ENCODE measurements at places on chromosomes 2 and 18. TPM values are rescaled to one million over a fixed set of nuclear protein-coding genes. Genes with fewer than 3 reads are reported as not detected.

- no peak for DNase-seq
- no peak overlapping the region for H3K27ac ChIP-seq
- H3K4me3 ChIP-seq = no peak overlapping the region
- H3K27me3 ChIP-seq = no peaks in the 10 kb centered on the region
- H3K4me1 ChIP-seq = peaks cover 10% of the 10 kb centered on the region
Observed at GRCh38 chr18:2515171-2515787, 56.0 kb downstream of the METTL4 start.

GRCh38 chr2:8627692-8628085 lies 54.2 kb upstream of the ID2 start:
- H3K4me1 ChIP-seq = peaks cover 4% of the 10 kb centered on the region
- no peaks in the 10 kb centered on the region for H3K27me3 ChIP-seq
- H3K36me3 ChIP-seq = no peaks in the 10 kb centered on the region
- H3K27ac ChIP-seq = no peak overlapping the region

DNA sequence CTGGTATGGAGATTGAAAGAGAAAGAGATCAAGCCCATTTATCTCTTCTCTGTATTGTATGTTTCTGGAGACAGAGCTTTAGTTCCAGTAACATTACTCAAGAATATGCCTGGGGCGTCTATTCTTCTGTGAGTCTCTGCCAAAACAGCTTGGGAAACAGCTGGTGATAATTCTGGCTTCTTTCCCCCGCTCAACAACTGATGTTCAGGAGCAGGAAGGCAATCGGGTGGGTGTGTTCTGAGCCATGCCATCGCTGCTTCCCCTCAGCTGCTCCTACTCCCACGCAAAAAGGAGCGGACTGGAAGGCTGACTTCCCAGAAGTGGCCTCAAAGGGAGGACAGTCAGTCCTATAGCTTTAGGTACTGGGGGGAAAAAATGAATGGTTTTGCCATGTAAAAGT lies 695.1 kb downstream of the PLCL1 start:
- H3K27ac ChIP-seq = no peak overlapping the region
- H3K36me3 ChIP-seq = no peaks in the 10 kb centered on the region
- H3K4me1 ChIP-seq = no peaks in the 10 kb centered on the region
- H3K27me3 ChIP-seq = no peaks in the 10 kb centered on the region

GRCh38 chr18:6145645-6146306 lies 250.5 kb upstream of the TMEM200C start:
- DNase-seq = no peak
- H3K4me3 ChIP-seq = no peak overlapping the region
- H3K27ac ChIP-seq = no peak overlapping the region

DNA sequence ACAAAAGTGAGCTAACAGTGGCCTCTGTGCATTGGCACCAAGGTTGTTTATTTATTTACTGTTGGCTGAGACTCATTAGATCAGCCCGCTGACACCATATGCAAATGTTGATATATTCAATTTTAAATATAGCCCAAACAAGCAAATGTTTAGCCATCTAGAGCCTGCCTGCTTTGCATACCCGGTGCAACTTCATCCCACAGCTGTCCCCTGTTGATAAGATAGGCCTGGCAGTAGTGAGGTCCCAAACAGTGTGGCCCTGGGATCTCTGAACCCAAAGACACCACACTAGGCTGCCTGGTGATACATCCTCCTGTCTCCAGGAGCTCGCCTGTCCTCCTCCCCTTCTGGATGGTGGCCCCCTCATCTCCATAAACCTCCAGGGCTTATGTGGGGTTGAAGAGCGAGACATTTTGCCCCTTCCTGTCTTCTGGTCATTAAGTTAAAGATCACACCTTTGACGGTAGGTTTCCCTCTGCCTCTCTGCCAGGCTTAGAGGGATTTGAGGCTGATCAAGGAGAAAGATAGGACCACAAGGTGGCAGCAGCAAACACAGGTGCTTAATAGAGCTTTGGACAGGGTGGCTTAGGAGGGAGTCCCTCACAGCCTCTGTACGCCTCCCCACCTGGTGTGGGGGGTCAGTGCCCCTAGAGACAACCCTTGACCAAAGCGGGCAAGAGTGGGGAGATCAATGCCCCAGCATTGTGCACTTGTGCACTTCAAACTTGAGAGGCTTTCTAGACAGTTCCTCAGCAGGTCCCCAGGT lies 23.7 kb upstream of the MYO5B start:
- no peaks in the 10 kb centered on the region for H3K36me3 ChIP-seq
- no peaks in the 10 kb centered on the region for H3K27me3 ChIP-seq
- no peak overlapping the region for H3K4me3 ChIP-seq
- no peak overlapping the region for H3K27ac ChIP-seq

- peak; percentile 71 for DNase-seq
- H3K4me1 ChIP-seq = no peaks in the 10 kb centered on the region
- H3K27me3 ChIP-seq = no peaks in the 10 kb centered on the region
- peak overlapping the region; percentile 23 for H3K4me3 ChIP-seq
Observed at GRCh38 chr2:38528008-38528442, 74.7 kb downstream of the HNRNPLL start.

- H3K4me1 ChIP-seq = peaks cover 23% of the 10 kb centered on the region
- H3K4me3 ChIP-seq = peak within 1 kb of the TSS; percentile 22
- no peaks in the 10 kb centered on the region for H3K27me3 ChIP-seq
- no peaks in the 10 kb centered on the region for H3K36me3 ChIP-seq
Observed at GRCh38 chr2:182866461-182867406, at the start of gene FRZB. TSS of gene FRZB (minus strand) at chr2:182866637. CDS start at chr2:182866552, 85 bp downstream.

GRCh38 chr2:165794536-165794928 lies 485 bp upstream of the GALNT3 start:
- no peak overlapping the region for H3K27ac ChIP-seq
- no peaks in the 10 kb centered on the region for H3K36me3 ChIP-seq
- peak overlapping the region; percentile 45 for H3K4me3 ChIP-seq
- peaks cover 83% of the 10 kb centered on the region for H3K27me3 ChIP-seq
- DNase-seq = peak; percentile 51

DNA sequence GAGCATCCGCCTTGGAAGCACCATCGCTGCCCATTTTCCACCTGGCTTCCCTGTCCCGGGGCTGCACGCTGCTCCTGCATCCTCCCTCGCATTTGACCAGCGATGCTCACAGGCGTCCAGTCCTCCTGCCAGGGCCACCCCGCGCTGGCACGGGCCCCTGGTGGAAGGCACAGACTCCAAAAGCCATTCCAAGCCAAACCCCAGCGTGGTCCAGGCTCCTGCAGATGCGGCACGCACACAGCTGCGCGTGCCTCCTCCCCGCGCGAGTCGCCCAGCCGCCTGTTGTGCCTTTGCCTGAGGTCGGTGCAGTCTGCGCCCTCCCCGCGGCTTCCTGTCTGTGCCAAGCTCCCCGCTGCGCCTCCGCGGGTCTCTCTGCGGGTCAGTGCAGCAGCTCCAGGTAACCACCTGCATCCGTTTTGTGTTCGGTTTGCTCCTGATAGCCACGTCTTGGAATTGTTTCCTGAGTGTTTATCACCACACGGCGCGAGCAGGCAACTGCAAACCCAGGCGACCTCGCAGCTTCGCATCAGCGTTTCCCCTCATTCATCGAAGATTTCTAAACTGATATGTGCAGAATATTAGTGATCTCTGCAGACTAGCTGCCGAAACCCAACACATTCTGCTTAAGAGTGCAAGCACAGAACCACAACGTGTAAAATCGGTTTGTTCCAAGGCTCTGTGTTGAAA lies 65.2 kb upstream of the SALL3 start:
- H3K36me3 ChIP-seq = no peaks in the 10 kb centered on the region
- H3K27me3 ChIP-seq = no peaks in the 10 kb centered on the region
- H3K4me1 ChIP-seq = no peaks in the 10 kb centered on the region
- no peak for DNase-seq

- peak overlapping the region; percentile 82 for H3K27ac ChIP-seq
- no peak overlapping the region for H3K4me3 ChIP-seq
- H3K36me3 ChIP-seq = peaks cover 23% of the 10 kb centered on the region
- no peak for DNase-seq
- no peaks in the 10 kb centered on the region for H3K27me3 ChIP-seq
Observed at GRCh38 chr2:219452361-219453317, 18.0 kb downstream of the SPEG start.

DNA sequence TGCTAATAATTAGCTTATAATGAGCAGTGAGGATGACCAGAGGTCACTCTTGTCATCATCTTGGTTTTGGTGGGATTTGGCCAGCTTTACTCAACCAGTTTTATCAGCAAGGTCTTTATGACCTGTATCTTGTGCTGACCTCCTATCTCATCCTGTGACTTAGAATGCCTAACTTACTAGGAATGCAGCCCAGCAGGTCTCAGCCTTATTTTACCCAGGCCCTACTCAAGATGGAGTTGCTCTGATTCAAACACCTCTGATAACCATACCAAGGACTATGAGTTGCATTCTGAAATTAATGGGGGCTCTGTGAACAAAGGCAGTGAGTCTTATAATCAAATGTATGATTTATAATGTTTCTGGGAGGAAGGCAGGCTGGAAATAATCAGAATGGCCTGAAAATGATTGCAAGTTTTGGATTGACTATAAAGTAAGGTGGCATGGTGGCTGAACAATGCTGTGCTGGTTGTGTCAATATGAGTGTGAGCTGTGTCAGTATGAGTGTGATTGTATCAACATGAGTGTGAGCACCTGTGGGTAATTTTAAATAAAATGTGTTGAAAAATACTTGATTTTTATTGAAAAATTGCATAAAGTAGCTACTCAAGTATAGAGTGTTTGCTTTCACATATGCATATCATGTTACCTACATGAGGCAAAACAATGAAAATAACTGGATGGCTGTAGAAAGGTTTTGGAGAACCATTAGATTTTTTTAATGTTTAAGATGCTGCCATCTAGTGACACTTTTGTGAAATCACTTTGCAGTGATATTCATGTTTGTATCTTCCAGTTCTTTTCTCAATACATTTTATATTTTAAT lies 103.0 kb downstream of the KYNU start:
- H3K36me3 ChIP-seq = no peaks in the 10 kb centered on the region
- DNase-seq = peak; percentile 40

- H3K27ac ChIP-seq = no peak overlapping the region
- peaks cover 86% of the 10 kb centered on the region for H3K27me3 ChIP-seq
- no peak overlapping the region for H3K4me3 ChIP-seq
- no peaks in the 10 kb centered on the region for H3K4me1 ChIP-seq
- no peak for DNase-seq
Observed at GRCh38 chr2:236238751-236239150, 25.5 kb downstream of the ASB18 start.

DNA sequence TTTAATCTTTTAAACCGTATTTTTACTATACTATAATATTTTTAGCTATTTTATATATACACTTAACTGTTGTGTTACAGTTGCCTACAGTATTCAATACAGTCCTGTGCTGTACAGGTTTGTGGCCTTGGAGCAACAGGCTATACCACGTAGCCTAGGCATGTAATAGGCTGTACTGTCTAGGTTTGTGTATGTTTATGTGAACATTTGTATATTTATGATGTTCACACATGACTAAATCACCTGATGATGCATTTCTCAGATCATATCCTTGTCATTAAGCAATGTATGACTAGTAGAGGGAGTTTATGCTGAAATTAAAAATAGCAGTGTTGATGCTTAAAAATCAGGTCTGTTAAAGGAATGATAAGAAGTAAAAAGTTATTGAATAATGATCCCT lies 92.3 kb upstream of the RANBP2 start:
- no peak for DNase-seq
- H3K4me3 ChIP-seq = no peak overlapping the region
- peaks cover 26% of the 10 kb centered on the region for H3K4me1 ChIP-seq
- H3K27ac ChIP-seq = no peak overlapping the region

DNA sequence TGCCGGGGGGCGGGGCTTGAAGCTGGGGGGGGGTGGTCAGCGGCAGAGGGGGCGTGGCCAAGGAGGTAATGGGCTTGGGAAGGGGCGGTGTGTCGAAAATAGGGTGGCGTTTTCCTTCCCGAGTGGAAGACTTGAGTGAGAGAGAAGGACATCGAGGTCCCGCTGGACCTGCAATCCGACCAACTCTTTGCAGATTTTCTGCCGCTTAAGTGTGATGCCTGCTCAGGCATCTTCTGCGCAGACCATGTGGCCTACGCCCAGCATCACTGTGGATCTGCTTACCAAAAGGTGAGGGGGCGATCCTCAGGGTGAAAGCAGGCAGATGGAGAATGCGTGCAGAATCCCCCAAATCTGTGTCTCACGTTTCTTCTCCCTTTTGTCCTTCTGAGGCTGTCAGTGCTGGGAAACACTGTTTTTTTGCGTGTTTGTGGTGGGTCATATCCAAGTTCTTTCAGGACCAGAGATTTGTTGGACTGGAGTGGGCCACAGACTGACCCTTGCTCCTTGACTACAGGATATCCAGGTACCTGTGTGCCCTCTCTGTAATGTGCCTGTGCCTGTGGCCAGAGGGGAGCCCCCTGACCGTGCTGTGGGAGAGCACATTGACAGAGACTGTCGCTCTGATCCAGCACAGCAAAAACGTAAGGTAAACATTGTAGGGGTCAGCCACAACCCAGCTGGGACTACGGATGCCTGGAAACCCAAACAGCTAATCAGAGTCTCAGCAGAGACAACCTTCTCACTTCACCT lies 727 bp downstream of the ZFAND2B start:
- no peaks in the 10 kb centered on the region for H3K4me1 ChIP-seq
- H3K27ac ChIP-seq = peak overlapping the region; percentile 86
- H3K4me3 ChIP-seq = peak overlapping the region; percentile 69
- peaks cover 8% of the 10 kb centered on the region for H3K36me3 ChIP-seq
- DNase-seq = no peak

DNA sequence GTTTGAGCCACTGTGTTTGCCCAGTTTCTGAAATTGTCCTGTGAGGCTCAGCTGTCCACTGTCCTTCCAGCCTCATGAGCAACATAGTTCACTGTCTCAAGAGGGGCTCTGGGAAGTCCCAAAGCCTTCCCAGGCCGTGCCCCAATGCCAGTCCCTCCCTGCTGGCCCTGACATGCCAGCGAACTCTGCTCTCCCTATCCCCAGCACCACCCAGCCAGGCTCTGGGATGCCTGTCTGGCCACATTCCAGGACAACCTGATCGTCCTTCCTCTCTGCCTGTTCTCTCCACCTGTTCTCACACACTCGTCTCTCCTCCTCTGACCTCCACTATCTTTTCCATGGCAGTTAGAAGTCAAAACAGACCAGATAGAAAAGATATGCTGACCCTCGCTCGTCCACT lies 278.0 kb upstream of the ID2 start:
- H3K4me3 ChIP-seq = no peak overlapping the region
- DNase-seq = no peak
- no peak overlapping the region for H3K27ac ChIP-seq
- no peaks in the 10 kb centered on the region for H3K36me3 ChIP-seq

The DNAJC10 gene
- total RNA-seq = 76.4 TPM

The BOLL gene
- total RNA-seq = 0.28 TPM

The RAX gene
- 0.06 TPM for total RNA-seq

The PAIP2B gene
- 15.1 TPM for total RNA-seq

The FIGN gene
- 23.1 TPM for total RNA-seq

The ARHGEF33 gene
- 1.0 TPM for total RNA-seq

The HOXD8 gene
- total RNA-seq = not detected

The WDR12 gene
- 24.0 TPM for total RNA-seq

The CAD gene
- 31.1 TPM for total RNA-seq

The TCF7L1 gene
- total RNA-seq = 1.5 TPM

The ASTL gene
- not detected for total RNA-seq

The FBXO15 gene
- total RNA-seq = 1.3 TPM

The G6PC2 gene
- not detected for total RNA-seq

The IL36RN gene
- not detected for total RNA-seq

The UGT1A6 gene
- not detected for total RNA-seq

The CNDP1 gene
- total RNA-seq = not detected

The MATN3 gene
- 1.3 TPM for total RNA-seq

The PIEZO2 gene
- total RNA-seq = 0.32 TPM
